Central memory CD8-positive, alpha-beta T cell (primary cell): ENCODE measurements at places on chromosomes 16 and 17.

GRCh38 chr16:28572696-28573510 is 19.2 kb downstream of the SGF29 start:
- DNase-seq, result no peak

DNA sequence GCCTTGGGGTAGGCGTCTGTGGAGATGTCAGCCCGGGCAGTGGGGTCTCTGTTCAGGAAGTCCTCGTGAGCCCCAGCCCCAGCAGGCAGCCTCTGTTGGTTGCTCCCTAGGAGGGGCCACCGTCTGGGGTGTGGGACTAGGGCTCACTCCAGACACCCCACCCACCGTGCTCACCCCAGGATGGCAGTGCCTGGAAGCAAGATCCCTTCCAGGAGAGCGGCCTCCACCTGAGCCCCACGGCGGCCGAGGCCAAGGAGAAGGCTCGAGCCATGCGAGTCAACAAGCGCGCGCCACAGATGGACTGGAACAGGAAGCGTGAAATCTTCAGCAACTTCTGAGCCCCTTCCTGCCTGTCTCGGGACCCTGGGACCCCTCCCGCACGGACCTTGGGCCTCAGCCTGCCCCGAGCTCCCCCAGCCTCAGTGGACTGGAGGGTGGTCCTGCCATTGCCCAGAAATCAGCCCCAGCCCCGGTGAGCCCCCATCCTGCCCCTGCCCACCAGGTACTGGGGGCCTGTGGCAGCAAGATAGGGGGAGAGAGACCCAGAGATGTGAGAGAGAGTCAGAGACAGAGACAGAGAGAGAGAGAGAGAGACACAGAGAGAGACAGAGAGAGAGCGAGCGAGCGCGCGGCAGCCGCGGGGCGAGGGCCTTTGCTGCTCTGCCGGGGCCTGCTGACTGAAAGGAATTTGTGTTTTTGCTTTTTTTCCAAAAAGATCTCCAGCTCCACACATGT is 9.8 kb downstream of the NTHL1 start:
- no peak for DNase-seq

DNA sequence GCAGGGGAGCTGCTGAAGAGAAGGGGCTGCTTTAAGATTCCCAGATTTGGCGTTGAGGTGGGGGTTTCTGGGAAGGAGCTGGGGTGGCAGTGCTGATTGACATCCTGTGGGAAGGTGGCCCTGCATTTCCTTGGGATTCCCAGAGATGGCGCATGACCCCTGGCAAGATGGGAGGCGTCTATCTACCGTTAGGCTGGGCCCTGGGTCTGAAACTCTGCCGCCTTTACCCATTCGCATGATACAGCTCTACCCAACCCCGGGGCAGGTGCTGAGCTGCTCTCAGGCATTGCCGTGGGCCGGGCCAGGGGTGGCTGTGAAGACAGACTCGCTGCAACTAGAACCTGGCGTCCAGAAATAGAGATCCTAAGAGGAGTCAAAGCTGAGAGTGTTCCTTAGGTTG is 9.9 kb upstream of the MVD start:
- no peak for DNase-seq

- DNase-seq, result no peak
Observed at GRCh38 chr17:67520252-67520906, 143.3 kb downstream of the PITPNC1 start.

DNA sequence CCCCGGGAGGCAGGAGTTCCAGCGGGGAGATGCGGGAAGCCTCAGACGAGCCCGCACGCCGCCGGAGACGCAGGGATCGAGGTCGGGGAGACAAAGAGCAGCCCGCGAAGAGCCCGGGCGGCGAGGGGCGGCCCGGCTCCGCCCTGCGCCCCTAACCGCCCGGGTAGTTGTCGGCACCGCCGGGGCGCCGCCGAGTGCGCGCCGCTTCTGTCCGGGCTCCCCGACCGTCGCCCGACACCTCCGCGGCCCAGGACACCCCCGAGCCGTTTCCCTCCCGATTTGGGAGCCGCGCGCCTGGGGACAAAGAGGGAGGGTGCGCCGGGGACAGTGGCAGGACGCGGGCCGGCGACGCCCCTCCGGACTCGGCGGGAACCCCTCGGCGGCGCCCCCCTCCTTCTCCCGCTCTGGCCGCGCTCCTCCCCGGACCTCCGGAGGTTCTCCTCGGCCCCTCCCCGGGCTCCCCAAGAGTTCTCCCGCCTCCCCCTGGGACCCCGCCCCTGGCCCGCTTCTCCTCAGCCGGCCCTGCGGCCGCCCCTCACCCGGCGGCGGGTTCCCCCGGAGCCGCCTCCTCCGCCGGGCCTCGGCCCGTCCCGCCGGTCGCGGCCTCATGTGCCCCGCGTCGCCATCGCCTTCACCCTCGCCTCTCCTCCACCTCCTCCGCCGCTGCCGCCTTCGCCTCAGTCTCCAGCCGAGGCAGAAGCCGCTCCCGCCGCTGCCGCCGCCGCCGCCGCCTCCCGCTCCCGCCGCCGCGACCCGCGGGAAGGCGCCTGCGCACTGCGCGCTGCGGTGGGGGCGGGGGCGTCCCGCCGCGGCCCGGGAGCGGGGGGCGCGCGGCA is at the start of gene GJC1:
Gene GJC1, minus strand, starts transcription at position 765 of the 836 bp plus-strand sequence. CDS start 24,470 bp downstream, outside the sequence.
- DNase-seq, result no peak

- DNase-seq, result no peak
Observed at GRCh38 chr16:79580453-79581191, 19.9 kb downstream of the MAF start.

- DNase-seq, result no peak
Observed at GRCh38 chr17:40105861-40106759, 5.7 kb upstream of the NR1D1 start.

GRCh38 chr17:78842881-78843565 is 2.4 kb upstream of the USP36 start:
- DNase-seq, result peak; percentile 45

DNA sequence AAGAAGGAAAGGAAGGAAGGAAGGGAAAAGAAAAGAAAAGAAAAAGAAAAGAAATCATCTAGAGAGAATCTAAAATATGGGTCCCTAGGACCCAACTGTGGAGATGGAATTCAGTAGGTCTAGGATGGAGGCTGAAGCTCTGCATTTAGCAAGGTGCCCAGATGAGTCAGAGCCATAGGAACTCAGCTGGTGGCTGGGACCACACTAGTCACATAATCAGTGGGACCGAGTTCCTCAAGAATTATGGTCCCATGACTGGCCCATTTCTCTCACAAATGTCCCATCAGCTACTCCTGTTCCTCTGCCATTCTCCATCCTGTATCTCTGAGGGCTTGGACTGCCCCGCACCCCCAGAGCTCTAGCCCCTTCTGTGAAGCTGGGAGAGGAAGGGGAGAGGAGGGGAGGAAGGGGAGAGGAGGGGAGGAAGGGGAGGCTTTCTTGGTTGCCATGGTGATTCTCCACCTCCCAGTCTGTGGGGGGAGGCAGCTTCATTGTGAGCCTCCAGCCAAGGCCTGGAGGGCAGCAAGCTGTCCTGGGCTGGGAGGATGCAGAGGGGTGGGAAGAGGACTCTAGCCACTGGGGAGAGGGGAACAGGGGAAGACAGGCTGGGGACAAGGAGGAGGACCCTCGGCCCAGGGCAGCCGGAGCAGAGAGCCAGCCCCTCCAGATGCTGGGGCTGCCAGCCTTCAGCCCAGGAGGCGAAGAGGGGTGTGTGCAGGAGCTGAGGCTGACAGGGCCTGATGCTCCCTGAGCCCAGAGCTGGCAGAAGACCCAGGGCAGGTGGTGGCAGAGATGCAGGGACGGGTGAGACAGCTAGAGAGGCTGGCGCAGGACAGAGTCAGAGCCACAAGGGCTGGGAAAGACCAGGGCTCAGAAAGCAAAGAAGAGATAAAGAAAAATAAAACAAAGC is 37.8 kb upstream of the LHX1 start:
- no peak for DNase-seq

DNA sequence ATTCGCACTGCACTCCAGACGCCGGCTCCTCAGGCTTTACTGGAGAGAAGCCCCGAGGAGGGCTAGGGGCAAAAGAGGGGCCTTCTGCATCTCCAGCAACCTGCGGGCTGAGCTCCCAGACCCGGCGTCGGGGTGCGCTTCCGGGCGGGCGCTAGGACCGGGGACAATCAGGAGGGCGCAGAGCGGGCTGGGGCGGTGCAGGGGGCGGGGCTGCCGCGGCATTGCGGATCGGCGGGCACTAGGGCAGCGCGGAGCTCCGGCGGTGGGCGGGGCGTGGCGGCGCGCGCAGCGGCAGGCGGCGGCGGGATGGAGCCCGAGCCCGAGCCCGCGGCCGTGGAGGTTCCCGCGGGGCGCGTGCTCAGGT is at the start of gene TSEN54:
Gene TSEN54, plus strand, starts transcription at position 274 of the 364 bp plus-strand sequence. Its CDS starts 33 bp downstream, at position 307.
- DNase-seq, result peak; percentile 90
